Activated naive CD8-positive, alpha-beta T cell treated with anti-CD3 and anti-CD28 coated beads, Interleukin-2, amount 50 U/mL, for 16 hours (primary cell): ENCODE measurements at places on chromosomes 2 and 18.

DNA sequence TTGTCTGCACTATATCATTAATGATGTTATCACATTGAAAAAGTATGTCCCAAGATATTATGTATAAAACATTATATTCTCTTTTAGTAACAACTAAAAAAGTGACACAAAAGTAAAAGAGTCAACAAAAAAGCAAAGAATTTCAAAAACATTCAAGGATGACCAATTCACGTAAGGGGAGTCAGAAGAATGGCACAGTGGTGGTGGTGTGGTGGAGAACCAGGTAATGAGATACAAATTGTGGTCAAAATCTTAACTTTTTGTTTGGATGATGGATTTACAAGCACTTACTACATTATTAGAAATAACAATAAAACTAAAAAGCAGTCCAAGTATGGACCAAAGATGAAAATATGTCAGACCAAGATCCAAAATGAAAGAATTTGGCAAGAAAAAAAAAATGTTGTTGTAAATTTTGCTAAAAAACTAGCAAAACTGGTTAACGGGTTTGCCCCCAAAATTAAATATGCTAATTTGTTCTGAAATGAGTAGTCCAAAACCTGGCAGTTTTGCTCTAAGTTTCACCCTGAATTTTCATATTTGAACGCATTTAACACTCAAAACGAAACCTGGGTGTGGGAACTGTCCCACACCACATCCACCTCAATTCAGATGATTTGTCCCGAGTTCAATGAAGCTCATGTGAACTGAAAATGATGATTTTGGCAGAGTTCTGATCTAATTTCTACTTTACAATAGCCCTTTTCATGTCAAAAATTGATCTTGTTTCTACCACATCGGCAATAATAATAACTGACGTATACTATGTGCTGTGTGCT lies 135.8 kb downstream of the IKZF2 start:
- DNase-seq, result no peak

- no peak for DNase-seq
Measured at GRCh38 chr2:44596537-44597320, 235.0 kb downstream of the CAMKMT start.

- no peak for DNase-seq
Measured at GRCh38 chr18:48460929-48461583, 51.9 kb upstream of the ZBTB7C start.

- DNase-seq, result no peak
Measured at GRCh38 chr2:5691221-5691984, 781 bp upstream of the SOX11 start.

GRCh38 chr2:173818285-173818684 lies 146.9 kb downstream of the SP3 start:
- no peak for DNase-seq

- no peak for DNase-seq
Measured at GRCh38 chr2:98884658-98885057, 51.4 kb downstream of the CRACDL start.

DNA sequence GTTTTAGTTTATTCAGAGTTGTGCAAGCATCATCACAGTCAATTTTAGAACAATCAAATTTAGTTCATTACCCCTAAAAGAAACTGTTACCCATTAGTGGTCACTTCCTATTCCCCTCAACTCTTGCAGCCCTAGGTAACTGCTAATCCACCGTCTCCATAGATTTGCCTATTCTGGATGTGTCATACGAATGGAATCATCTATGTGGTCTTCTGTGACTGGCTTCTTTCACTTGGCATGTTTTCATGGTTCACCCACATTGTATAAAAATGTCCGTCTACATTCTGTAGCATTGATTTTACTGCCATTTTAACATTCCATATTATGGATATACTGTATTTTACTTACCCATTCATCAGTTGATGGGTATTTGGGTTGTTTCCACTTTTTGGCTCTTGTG lies 5.3 kb upstream of the CEP68 start:
- no peak for DNase-seq

- DNase-seq, result no peak
Measured at GRCh38 chr2:148561389-148561788, 83.2 kb upstream of the EPC2 start.

DNA sequence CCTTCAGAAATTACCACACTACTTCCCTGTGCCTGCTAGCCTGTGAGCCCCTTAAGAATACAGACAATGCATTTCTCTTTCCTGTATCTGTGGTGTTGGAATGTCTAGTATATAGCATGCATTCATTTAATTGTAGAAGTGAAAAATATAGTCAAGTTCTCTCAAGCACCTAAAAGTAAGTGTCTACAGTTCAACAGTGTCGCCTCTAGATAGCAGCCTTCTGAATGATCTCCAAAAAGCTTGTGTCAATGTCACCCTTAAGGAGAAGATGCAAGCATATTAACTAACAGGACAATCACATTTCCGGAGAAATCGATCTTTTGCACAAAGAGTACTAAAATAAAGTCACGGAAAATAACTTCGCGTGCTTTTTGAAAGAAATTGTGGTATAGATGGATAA lies 27.5 kb upstream of the DSG3 start:
- no peak for DNase-seq

DNA sequence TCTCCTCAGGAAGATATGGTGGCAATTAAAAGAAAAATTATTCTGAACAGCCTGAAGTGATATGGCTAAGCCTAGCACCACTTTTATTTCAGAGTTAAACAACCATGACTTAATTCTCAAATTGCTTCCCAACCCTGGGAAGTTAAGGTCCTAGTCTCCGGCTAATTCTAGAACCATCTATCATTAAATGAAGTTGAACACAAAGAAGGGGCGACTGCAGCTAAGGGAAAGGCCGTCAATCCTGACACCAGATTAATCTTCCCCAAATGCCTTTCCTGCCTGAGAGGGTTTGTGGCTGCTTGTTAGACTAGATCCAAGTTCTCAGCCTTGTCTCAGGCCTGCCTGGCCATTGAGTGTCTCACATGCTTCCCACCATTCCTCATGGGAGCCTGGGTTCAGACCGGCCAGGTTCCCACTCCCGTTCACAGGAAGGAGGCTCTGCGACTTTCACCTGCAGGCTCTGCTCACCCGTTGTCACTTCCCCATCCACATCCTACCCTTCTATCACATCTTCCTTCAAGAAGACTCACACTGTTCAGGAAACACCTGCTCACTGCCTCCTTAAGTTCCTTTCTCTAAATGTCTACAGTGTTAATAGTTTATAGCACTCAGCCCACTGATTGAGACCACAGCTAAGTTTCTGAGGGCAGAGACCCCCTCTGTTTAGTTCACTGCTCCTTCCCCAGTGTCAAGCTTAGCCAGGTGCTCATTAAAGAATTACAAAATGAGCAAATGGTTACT lies 282.9 kb upstream of the REV1 start:
- DNase-seq, result no peak

GRCh38 chr2:11296401-11296800 lies 48.0 kb downstream of the ROCK2 start:
- no peak for DNase-seq

DNA sequence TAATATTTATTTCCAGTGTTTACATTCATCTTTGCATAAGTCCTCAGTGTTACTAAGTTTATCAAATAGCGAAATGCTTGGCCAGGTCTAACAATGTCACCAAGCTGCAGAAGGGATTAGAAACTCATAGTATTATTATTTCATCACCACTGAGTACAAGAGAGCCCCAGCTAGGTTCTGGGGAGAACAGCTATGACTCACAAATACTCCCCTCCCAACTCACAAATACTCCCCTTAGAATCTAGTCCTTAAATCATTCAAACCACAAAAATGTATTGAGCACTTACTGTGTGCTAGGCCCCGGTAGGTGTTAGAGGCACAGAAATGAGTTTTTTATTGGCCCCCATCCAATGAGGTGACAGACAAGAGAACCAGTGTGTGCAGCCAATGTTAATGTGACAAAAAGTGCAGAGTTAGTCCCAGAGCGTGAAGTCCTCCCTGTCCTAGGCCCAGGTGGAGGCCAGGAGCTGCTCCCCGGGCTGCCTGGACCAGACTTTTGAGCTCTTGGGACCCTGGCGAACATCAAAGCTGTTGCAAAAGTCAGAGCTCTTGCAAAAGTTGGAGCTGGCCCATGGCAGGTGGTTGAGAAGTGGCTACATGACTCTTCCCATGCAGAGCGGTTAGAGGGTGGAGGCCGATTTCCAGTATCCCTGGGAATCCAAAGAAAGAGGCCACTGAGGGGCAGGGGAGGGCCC lies 9.8 kb downstream of the STEAP3 start:
- DNase-seq, result no peak

DNA sequence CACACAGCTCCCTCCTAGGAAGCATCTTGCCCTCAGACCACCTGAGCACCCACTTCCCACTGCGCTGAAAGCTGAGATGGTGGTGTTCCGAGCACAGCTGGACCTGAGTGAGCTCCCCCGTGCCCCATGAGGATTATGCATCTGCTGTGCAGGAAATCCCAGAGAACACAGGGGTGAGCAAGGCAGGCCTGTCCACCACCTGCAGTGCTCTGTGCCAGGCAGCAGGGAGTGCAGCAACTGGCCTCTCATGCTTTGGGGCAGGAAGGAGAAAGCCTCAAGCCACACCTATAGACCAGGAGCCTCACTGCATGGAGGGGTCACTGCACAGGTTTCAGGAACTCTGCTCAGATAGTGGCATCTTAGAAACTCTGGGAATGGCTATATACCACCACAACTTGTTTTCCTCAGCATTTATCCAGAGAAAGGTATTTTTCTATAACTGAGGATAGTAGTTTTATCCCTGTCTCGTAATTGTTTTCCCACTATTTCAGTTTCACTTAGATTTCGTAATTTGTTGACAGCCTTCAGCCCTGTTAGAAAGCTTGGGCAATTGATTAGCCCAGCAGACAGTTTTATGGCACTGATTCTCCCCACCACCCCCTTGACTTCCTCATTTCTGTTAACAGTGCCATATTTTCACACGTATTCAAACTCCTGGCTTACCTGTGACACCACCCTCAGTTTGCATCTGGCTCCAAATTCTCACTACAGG lies 144.3 kb upstream of the DAPL1 start:
- no peak for DNase-seq

GRCh38 chr2:132750606-132751005 lies 80.6 kb upstream of the LYPD1 start:
- no peak for DNase-seq

DNA sequence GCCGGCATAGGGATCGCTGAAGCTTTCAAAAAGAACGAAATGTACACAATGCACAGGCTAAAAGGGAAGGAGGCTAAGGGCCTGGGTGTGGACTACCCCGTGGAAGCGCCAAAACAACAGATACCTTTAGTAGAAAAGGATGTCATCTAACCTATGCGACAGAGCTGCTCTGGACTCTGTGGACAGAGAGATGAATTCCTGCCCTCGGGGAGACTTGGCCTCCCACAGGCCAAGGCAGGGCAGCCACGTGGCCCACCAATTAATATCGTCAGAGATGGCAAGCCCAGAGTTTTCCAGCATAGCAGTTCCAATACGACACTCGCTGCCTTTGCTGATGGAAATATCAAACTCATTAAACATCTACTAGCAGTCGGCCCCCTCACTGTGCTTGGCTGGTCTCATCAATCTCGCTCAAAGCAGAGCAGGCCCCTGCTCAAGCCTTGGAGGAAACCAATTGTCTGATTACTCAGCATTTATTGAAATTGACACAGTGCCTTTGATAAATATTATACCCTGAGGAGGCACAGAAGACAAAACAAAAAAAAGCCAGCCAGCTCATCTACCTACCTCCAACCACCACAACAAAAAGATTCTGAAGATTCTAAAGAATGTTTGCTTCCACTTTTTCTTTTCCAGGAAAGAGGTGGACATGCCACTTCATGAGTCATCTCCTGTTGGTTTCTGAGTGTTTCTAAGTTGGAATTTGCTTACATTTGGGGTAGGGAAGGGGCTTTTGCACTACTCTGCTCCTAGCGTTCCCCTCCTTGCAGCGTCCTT lies 79.0 kb upstream of the ACAA2 start:
- DNase-seq, result no peak

DNA sequence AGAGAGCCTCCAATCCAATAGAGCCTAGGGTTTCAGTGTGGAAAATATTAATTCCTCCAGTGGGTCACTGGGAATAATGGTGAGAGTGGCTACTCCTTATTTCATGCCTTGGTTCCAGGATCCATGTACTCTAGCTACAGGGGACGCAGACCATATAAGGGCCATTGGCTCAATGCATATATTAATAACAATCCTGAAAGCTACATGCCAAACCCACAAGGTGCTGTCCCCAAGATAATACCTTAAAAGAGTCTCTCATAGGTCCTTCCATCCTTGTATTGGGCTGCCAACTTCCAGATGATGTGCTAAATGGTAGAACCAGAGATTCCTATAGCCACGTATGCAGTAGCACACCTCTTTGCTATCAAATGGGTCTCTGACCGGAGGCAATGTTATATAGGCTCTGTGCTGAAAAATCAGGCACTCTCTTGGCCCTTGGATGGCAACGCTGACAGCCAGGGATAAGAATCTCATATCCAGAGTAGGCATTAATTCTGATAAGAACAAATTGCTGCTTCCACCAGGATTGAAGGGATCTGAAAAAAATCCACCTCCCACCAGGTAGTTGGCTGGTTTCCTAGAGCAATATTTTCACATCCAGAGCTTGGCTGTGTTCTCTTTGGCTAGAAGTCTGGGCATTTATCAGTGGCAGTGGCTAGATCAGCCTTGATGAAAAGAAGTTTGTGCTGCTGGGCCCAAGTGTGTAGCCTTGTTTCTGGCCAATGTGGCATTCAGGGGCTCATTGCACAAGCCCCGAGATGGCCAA lies 218.1 kb upstream of the MGAT5 start:
- DNase-seq, result no peak

- no peak for DNase-seq
Measured at GRCh38 chr2:227822416-227823003, 8.9 kb downstream of the CCL20 start.

- DNase-seq, result no peak
Measured at GRCh38 chr2:26471766-26472706, 5.9 kb downstream of the OTOF start.

GRCh38 chr18:13237073-13237472 lies 18.5 kb downstream of the LDLRAD4 start:
- DNase-seq, result no peak

DNA sequence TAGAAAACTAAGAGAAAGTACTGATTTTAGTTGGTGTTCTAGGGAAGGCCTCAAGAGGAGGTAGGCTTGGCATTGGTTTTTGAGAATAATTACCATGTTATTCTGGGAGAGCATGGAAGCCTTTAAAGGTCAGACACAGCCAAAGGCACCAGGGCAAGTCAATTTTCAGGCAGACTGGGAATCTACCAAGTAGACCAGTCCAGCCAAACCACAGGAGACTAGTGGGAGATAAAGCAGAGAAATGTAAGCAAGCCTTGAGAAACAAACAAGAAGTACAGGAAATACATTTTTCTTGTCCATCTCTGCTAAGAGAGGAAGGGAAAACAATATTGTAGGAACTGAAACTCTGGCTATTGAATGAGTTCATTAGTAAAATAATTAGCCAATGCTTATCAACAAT lies 5.5 kb upstream of the CCDC68 start:
- DNase-seq, result no peak

GRCh38 chr2:222381566-222381965 lies 42.8 kb upstream of the SGPP2 start:
- no peak for DNase-seq

- no peak for DNase-seq
Measured at GRCh38 chr2:170587117-170587516, 128.0 kb upstream of the SP5 start.

- no peak for DNase-seq
Measured at GRCh38 chr2:129777146-129777545, 202.3 kb upstream of the RAB6C start.
